ENCODE measurements at places on chromosomes 2 and 18.

DNA sequence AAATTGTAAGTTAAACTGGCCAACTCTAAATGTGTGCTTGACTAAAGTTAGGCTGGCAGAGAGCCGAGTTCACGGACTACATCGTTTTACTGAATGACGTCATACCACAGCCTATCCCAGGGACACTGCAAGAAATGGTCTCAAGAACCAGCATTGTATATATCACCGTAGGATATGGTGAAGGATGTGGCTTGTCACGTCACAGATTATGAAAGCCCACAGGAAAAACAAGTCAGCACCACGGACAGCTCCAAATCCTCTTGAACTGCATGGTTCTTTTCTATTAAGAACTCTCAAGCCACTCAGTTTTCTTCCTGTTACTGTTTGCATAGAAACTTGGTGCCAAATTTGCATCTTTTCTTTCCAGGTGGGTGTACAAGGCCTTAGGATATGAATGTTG, 85.1 kb upstream of the ACAA2 start:
- peak; percentile 50 for DNase-seq

GRCh38 chr2:196066291-196067087, 2.1 kb downstream of the DNAH7 start:
- DNase-seq = no peak

DNA sequence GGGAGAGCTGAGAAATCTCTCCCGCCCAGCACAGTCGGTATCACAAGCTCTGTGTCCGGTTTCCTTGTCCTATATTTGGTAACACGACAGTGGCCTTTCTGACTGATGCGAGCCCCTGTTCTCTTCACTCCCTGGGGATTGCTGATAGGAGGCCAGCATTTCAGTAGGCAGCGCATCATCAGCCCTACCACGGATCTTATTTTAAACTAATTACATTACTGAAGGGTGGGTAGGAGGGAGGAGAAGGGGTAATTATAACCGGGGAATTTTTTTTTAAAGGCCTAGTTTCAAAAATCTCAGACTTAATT, 125.6 kb upstream of the LGALSL start:
- no peak for DNase-seq

DNA sequence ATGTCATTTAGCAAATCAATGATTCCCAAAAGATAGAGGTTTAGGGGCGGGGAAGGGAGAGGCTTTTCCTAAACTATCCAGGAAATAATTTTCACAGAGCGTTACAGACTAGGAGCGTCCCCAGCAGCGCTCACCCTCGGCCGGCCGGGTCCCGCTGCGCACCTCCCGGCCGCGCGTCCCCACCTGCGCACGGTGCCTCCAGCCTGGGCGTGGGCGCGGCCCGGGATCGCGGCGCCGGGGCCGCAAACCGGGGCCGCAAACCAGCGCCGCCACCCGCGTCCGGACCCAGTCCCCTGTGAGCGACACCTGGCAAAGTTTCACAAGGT, 684 bp upstream of the ZCCHC2 start:
- DNase-seq = no peak

- no peak for DNase-seq
Measured at GRCh38 chr2:241234962-241235740, 46.7 kb downstream of the ANO7 start.

GRCh38 chr2:42967959-42968674, 175.7 kb upstream of the HAAO start:
- DNase-seq = no peak

DNA sequence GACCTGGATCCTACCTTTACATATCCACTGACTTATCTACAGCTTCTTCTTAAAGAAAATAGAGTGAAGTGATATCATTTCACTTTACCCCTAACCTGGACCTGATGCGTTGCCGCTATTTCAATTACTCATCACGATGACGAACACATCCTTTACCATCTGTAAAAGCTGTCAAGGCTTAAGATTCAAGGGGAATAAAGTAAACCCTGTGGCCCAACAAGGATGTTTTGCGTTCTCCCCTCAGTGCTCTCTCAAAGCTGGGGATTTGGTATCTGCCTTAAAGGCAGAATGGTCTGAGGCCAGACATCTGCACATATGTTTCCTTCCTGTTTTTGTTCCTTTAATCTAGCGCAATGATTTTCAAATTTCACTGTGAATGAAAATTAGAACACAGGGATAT, 100.1 kb upstream of the KLF7 start:
- DNase-seq = no peak

- no peak for DNase-seq
Measured at GRCh38 chr2:111239581-111240249, 119.0 kb downstream of the BCL2L11 start.

- DNase-seq = no peak
Measured at GRCh38 chr2:98776136-98776535, 45.2 kb upstream of the MGAT4A start.

- DNase-seq = peak; percentile 76
Measured at GRCh38 chr18:49016648-49017539, 66.1 kb upstream of the SMAD7 start.

GRCh38 chr2:161625996-161626395, 1.8 kb downstream of the SLC4A10 start:
- DNase-seq = no peak

DNA sequence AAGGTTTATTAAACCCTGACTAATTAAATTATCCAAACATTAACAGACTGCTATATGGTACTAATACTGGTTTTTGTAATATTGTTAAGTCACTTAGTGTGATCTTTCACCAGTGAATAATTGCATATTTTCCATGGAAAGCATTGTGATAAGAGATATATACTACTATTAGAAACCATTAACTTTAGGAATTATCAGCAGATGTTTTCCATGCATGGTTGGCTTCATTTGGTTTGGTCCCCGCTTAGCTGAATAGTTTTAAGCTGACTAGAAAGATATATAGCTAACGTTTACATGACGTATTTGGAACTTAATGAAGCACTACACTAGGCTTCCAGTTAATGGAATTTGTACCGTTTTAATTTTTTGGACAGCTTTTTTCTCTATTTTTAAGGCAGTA, 37.9 kb downstream of the LCLAT1 start:
- DNase-seq = no peak

DNA sequence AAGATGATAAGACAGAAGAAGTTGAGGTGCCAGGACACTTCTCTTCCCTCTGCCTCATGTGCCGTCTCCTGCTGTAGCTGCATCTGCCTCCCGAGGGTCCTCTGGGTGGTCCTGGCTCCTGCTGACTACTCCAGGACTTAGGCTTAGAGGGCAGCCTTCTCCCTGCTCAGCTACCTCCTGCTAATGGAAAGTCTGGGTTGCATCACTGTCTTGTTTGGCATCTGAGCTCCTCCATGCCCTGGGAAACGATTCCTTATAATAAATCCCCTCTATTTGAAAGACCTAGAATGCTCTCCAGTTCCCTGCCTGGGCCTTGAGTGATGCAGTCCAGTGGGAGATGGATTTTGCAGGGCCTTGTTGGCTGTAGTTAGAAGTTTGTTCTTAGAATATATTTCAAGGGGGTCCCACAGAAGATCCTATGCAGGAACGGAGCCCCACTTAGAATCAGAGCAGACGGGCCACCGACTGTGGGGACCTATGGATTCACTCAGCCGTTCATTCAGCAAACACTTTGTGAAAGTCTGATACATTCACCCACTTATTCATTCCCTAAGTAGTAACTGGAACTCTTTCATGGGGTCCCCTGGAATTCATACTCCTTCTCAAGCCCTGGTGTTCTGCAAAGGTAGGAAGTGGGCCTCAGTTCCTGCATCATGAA, 269.8 kb upstream of the HDAC4 start:
- DNase-seq = no peak

DNA sequence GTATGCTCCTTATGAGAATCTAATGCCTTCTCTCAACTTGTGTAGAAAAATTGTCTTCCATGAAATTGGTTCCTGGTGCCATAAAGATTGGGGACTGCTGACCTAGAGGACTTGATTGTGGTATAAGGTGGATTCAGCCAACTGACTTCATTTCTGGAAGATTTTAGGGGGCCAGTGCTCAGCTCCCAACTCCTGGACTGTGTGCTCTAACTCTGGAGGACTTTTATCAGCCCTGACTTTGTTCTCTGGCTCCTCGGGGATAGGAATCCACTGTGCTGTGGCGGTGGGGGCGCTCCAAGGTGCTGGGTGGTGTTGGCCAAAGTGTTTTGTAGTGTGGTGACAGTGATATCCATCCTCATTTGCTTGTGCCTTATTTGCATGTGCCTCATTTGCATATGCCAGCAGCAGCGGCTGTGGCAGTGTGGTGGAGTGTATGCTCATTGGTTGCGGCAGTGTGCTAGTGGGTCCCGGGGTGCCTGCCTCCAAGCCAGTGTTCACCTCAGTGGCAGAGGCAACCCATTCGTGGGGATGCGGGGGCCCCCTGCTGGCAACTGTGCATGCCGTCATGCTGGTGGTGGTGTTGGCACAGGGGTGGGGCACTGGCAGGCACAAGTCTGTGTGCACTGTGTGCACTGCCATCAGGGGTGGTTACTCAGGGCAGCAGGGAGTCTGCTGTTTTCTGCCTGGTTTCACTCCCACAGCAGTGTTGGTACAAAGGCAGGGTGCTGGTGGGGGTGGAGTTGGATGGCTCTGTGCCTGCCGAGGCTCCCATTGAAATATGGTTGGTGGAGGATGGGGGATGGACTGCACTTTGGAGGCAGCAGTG, 19.6 kb downstream of the EHBP1 start:
- peak; percentile 71 for DNase-seq

- DNase-seq = no peak
Measured at GRCh38 chr2:157421331-157421944, 22.5 kb downstream of the CYTIP start.

DNA sequence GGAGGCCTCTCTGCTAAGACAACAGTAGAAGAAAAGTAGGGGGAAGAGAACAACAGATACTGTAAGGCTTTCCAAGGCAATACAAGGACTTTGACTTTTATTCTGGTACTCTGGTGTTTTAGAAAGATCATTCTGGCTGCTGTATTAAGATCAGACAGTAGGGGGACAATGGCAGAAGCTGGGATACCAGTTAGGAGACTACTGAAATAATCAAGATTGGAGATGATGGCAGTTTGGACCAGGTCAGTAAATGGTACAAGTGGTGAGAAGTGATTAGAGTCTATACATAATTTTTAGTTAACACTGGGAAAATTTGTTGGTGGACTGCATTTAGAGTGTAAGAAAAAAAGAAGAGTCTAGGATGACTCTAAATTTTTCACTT, 139.7 kb downstream of the ROCK1 start:
- no peak for DNase-seq

DNA sequence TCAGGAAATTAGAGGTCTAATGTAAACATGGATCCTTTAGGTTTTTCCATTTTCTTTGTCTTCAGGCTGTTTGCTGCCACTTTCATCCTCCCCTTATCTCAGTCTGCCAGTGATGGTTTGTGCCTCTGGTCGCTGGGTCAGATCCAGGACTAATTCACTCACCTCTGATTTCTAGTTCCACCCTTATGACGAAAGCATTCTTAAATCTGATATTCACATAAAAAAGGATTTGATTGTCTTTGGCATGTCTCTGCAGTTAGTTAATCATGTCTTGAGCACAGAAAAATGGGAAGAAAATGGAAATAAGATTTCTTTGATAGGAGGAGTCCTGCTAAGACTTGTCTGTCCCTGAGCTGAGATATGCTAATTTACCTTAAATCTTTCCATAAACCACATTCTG, 4.6 kb downstream of the IL1RL1 start:
- DNase-seq = no peak

GRCh38 chr2:156309167-156309566, 23.4 kb downstream of the NR4A2 start:
- DNase-seq = no peak

GRCh38 chr2:97662386-97662894, 1.4 kb downstream of the ACTR1B start:
- DNase-seq = no peak

DNA sequence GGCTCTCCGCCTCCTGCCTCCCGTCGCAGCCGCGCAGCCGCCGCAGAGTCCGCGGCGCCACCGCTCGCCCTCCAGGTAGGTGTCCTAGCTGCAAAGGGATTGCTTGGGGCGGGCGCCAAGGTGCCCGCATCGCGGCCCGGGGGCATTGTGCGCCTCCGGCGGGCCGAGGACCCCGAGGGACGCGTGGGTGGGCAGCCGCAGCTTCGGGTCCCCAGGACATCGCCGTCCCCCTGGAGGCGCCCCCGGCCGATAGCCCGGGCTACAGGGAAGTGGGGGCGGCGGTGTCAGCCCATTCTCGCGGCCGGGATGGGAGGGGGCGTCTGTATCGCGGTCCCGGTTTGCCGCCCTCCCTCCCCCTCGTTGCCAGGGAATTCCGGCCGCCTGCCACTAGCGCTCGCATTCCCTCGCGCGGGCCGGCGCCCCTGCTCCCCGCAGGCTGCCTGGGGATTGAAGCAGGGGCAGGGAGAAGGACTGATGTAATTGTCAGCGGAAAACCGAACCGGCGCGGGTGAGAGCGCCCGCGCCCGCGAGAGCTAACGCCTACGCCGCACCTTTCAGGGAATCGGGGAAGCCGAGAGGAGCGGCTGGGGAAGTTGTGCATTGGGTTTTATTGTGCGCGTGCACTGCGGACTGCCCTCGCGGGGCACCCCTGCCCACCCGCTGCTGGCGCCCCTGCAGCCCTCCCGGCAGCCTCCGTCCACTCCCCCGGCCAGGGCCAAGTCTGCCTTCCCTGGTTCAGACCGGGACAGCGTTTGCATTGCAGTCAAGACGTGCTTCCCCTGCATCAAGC, 483 bp downstream of the OSBPL6 start:
- peak; percentile 74 for DNase-seq

DNA sequence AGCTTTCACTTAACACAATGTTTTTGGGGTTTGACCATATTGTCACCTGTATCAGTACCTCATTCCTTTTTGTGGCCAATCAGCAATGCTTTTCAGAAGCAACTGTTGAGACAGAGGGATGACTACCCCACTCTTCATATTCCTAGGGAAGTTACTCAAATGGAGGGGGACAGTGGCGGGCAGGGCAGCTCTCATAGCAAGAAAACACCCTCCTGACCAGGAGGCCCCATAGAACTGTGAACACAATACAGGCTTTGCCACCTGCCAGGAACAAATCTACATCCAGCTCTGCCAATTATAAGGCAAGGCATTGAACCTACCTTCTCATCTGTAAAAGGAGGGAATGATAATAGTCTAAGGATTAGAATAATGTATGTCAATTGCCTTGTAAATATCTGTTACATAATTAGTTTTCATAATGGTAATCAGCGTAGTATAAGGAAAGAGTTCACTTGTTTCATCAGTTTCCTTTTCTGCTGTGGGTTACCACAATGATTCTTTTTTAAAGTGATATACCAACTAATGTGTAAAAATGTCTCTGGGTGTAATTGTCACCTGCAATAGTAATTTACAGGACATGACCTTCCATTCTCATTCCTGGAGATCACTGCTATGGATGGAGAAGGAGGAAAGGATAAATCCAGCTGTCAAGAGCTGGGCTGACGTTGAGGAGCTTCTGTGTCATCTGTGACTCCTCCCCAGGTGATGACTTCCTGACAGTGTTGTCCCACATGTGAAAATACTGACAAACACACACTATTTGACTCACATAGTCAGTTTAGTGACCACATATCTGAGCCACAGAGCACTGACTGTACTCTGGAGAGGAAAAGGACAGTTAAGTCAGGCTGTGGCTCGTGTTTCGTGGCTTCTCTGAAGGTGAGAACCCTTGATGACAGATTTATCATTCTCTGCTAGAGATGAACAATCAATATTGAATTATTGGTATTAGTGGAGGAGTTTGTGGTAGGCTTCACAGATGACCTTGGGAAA, 13.5 kb downstream of the ALPK2 start:
- no peak for DNase-seq

Data from H9 (cell line).